Stimulated activated CD4-positive, alpha-beta T cell treated with anti-CD3 and anti-CD28 coated beads, Interleukin-1b, Interleukin-23, amount 100 ng/mL, for 1 hour (primary cell): ENCODE measurements at places on chromosomes 3 and 15.

- no peak for DNase-seq
Measured at GRCh38 chr3:16140116-16140893, 34.2 kb upstream of the GALNT15 start.

GRCh38 chr15:48796930-48797329 lies 13.9 kb downstream of the CEP152 start:
- DNase-seq: no peak

DNA sequence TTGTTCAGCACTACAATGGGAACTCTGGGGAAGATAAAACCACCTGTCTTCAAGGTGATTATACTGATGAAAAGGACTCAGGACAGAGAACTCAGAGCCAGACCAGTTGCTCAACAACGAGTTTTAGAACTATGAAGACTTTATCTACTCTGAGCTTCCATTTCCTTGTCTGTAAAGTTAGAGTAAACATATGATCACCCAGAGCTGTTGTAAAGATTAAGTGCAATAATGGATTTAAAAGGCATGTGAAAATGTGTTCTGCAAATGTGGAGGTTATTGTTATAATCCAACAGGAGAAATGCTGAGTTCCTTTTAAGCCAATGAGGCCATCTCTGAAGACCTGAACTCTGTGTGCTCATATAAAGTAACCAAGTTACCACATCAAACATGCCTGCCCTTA lies 139.7 kb upstream of the CMC1 start:
- no peak for DNase-seq

DNA sequence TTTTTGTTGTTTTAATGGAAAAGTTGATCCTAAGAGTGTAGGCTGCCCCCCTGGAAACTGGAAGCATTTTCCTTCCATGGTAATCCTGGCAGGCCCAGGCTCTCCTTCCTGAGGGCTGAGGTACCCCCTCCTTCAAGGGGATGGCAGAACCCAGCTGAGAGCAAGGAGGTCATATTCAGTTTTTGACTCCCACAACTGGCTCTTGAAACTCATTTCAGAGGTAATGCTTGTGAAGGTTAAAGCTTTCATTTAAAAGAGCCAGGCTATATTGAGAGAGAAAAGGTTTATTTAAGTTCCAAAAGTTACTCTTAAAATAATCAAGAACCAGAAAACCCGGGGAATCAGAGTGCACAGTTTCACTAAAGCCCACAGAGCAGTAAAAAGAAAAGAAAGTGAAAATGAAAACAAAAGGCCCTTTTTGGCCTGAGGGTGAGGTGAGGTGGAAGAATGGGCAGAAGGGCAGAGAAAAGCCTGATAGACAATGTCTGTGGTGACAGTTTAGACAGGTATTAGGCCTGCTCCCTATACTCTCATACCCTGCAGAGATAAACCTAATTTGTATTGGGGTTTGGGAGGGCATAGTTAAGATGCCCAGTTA lies 47.0 kb upstream of the RBP1 start:
- no peak for DNase-seq

DNA sequence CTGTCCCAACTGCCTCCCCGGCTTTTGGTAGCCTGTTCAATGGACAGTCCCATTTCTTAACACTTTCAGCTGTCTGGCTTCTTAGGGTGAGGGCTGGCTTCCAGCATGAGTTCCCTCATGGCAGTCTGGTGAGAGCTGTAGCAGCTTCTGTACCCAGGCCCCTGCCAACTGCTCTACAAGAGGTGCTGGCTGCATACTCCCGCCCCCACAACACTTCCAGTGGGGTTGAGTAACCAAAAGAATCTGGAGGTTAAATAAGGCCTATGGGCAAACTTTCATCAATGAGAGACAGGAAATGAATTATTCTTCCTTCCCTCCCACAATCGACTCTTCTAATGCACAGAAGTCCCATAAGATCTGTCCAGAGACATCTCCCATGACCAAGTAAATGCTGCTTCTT lies 145.0 kb downstream of the NEK10 start:
- DNase-seq: no peak

DNA sequence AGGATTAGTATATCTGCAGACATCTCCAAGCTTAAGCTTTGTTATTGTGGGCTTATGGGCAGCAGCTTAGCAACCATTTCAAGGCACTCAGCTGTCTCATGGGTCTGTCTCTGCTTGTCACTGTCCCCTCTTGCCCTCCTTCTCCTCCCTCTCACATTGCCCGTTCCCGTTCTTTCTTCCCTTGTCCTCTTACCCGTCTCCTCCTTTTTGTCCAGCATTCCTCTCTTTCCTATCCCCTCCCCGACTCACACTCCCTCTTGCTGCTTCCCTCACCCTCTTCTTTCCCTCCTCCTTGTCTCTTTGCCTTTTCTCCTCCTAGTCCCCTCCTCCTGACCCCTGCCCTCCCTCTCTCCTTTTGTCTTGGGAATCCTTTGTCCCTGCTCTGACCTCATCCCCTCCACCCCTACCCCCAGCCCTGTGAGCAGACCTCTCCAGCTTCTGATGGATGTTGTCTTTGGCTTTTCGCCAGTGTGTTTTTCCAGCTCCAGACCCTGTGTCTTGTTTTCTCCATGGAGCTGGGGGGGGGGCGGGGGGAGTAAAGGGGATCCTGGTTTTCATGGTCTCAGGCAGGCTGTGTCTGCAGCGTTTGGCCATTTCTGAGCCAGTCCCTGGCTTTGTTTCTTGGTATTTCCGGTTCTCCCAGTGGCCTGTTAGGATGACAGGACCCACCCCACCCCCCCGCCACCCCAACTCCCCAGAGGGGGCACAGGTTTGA lies 47.9 kb upstream of the TRAK1 start:
- no peak for DNase-seq

DNA sequence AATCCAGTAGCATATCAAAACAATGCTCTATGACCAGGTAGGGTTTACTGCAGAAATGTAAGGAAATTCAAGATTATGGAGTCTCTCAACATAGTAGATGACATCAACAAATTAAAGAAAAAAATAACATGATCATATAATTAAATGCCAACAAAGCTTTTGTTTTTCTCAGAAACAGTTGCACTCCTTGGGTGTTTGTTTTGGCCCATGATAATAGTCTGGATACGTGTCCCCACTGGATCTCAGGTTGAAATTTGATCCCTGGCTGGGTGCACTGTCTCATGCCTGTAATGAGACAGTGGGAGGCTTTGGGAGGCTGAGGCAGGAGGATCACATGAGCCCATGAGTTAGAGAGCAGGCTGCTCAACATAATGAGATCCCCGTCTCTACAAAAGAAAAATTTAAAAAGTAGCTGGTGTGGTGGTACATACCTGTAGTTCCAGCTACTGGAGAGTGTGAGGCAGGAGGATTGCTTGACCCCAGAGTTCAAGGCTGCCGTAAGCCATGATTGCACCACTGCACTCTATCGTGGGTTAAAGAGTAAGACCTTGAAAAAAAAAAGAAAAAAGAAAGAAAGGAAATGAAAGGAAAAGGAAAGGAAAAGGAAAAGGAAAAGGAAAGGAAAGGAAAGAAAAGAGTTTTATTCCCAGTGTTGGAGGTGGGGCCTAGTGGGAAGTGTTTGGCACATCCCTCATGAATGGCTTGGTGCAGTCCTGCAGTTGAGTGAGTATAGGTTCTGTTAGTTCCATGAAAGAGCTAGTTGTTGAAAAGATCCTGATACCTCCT lies 53.3 kb upstream of the FOXB1 start:
- no peak for DNase-seq

DNA sequence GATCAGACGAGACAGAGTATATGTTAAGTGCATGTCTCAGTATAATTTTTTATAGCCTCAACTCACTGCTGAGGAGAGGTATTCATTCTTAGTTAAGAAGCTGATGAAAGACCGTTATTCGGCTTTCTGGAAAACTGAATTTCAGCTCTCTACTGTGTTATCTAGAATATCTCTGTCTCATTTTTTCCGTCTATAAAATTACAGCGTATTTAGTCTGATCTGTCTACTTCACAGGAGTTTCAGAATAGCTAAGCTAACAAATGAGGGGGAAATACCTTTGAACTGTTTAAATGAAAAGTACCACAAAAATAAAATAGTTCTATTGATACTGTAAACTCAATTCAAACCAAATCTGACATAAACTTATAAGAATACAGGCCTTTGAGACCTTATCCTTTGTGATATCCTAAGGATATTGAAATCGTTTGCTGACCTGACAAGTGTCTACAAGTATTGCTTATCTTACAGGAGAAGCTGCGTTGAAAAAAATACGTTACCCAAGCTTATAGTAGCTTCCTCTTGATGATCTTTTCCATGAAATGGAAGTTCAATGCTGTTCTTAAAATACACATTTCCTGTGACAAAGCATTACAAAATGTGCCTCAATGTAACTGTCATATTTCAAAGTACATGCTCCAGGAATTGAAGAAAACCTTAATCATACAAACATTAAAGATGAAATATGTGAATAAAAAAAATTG lies 104.6 kb downstream of the IL1RAP start:
- no peak for DNase-seq

DNA sequence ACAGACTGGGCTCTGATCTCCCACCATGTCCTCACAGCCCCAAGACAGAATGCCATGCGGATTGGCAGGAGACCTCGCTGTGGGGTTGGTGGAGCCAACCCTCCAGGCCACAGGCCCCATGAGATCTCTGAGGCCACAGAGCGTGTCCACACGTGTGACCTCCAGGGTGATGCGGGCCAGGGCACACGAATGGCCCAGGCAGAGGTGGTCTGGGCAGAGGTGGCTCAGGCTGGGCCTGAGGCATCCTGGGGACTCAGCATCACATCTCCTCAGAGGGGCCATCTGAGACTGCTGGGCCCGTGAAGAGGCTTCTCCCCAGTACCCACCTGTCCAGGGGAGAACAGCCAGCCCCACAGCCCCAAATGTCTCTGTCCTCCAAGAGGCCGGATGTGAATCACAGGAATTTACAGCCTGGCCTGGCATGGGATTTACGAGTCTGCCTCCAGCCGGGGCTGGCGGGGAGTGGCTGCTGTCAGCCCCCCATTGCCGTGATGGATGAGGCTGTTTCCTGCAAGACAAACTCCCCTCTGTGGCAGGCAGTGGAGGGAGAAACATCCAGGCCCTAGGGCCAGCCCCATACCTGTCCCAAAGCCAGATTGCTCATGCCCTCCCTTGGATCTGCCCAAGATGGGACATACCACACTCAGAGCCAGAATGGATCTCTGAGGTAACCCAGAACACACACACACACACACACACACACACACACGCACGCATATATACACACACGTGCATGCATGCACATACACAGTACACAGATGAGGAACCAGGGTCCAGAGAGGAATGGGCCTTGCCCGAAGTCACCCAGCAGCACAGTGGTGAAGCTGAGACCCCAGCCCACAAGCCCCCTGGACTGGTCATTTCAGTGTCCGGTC lies 208.3 kb downstream of the TBC1D2B start:
- DNase-seq: no peak

DNA sequence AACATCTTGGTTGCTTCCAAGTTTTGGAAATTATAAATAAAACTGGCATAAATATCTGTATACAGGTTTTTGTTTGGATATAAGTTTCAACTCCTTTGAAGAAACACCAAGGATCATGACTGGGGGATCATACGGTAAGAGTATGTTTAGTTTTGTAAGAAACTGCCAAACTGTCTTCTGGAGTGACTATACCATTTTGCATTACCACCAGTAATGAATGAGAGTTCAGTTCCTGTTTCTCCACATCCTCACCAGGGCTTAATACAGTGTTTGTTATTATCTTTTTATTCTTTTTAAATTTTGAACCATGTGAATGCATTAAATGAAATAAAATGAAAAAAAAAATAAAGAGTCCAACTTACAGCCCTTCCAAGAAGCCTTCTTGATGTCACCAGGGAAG lies 3.7 kb upstream of the ANKUB1 start:
- no peak for DNase-seq

DNA sequence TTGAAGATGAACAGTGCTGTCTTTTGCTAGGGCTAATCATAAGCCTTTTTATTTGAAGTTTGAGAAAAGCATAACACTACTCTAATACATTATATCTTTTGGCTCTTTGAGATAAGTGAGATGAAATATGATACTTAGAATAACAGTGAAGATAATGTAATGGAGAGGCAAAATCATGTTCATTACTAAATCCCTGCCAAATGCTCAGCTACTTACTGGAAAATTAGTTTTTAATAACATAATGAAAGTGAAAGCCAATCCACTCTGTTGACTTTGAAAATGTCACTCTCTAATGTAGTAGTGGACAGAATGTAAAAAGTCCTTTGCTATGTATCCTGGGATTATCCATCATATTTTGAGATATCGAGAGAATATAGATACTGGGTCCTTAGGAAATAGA lies 35.9 kb upstream of the MYH15 start:
- no peak for DNase-seq

- no peak for DNase-seq
Measured at GRCh38 chr3:129312671-129313414, 34.2 kb downstream of the HMCES start.

DNA sequence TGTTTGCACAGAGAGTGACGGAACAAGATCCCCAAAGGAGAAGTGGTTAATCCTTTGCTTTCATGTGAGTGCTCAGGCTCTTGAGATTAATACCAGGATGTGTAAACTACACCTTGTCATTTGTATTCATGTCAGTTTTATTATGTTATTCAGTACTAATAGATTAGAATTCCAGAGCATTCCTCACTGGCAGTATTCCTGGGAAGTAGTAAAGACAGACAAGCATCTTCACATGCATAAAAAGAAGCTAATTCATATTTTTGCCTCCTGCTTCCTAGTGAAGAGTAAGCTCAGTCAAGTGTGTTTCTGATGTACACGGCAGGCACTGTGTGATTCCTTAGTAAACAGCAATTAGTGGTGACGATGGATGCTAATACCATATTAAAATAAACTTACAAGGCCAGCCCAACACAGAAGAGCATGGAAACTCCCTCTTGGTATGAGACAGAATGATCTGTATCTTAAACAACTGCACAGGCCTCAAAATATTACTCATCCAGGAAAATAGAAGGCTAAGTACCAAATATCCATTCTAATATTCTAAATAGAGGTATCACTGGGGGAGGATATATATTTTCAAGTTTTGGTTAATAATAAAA lies 336.8 kb upstream of the MCTP2 start:
- DNase-seq: no peak
